ENCODE measurements at places on chromosomes 3 and 15.

GRCh38 chr3:43128464-43128863, 22.6 kb upstream of the POMGNT2 start:
- DNase-seq: no peak

GRCh38 chr15:93587059-93587521, 498.1 kb upstream of the RGMA start:
- no peak for DNase-seq

- DNase-seq: no peak
These were observed 64.3 kb upstream of the MELTF start for GRCh38 chr3:197093871-197094270.

DNA sequence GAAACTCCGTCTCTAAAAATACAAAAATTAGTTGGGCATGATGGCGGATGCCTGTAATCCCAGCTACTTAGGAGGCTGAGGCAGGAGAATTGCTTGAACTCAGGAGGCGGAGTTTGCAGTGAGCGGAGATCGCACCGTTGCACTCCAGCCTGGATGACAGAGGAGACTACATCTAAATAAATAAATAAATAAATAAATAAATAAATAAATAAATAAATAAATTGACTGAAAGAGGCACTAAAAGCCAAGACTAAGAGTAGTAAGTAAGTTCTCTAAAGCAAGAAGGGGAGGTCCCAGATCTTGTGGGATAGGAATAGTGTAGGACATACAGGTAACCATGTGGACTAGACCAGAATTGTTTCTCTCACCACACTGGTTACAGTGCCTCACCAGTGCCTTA, 40.0 kb downstream of the TLNRD1 start:
- no peak for DNase-seq

GRCh38 chr15:77044228-77045042, 26.5 kb downstream of the TSPAN3 start:
- DNase-seq: no peak

- DNase-seq: no peak
These were observed 12.3 kb upstream of the LMCD1 start for GRCh38 chr3:8489278-8489792.

DNA sequence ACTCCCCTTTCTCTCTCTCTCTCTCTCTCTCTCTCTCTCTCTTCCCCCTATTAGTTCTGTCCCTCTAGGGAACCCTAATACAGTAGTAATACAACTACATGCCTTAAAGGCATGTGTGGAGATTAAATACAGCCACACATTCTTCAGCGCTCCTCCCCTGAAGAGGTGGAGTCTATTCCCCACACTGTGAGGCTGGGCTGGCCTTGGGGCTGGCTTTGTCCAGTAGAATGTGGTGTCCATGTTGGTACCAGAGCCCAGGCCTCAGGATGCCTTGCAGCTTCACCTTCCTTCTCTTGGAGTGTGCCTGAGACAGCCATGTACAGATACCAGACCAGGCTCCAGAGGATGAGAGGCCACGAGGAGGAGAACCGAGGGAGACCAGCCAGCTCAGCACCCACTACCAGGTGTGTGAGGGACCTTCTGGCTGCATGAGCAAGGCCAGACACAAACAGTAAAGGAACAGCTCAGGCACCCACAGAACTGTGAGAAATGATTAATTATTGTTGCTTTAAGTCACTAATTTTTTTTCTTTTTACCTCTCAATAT, 10.7 kb downstream of the SLC6A20 start:
- DNase-seq: no peak

DNA sequence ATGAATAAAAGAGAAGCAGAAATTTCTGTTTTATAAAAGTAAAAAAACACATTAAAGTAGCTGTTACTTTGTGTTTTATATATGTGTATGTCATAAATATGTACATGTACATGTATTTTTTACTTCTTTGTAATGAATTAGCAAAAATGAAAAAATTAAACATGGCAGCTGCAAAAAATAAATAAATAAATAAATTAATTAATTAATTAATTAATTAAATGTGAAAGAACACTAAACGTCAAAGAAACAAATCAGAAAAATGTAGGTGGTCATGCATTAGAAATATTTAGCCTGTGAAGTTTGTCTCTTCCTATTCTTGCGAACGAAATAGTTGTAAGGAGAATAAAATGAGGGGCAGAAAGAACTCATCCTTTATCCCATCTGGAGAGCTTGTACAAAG, 357.0 kb downstream of the ZIC4 start:
- DNase-seq: no peak

GRCh38 chr15:68818066-68818768, 2.5 kb downstream of the ANP32A start:
- no peak for DNase-seq

GRCh38 chr3:173216063-173216462, 75.0 kb upstream of the SPATA16 start:
- no peak for DNase-seq

GRCh38 chr15:68730471-68730919, 90.2 kb downstream of the ANP32A start:
- no peak for DNase-seq

DNA sequence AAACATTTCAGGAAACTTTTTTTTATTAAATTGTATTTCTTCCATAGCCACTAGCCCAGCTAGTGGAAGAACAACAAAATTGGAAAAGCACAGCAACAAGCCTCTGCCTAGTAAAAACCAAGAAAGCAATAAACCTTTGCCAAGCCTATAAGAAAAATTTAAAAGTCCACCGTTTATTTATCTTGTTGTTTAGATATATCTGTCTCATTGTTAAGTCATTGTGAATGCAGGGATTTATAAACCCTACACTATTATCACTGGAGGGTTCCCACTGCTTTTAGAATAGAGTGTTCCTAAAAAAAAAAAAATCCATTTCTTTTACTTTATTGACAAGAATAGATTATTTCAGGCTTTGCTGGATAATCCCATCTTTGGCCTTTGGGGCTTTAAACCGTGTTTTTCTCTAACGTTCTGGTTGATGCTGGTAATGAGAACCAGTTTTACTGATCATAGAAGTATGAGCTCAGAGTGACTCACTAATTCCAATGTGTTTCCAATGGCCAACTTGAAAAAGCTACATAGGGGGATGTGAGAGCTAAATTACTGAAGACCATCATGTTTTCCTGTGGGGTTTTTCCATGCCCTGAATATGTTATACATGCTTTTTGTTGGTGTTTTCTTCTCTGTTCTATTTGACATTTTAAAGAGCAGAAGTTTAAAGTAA, 634.1 kb downstream of the RBMS3 start:
- no peak for DNase-seq

Data from non-pigmented ciliary epithelial cell (primary cell).